ENCODE measurements at places on chromosomes 5 and 9. TPM values are rescaled to one million over a fixed set of nuclear protein-coding genes. Genes with fewer than 3 reads are reported as not detected.

ADAMTS12 gene
- 13.4 TPM for total RNA-seq

AIF1L gene
- total RNA-seq: 1.4 TPM

RELL2 gene
- total RNA-seq: 6.9 TPM

PDCD1LG2 gene
- 1.1 TPM for total RNA-seq

PITX1 gene
- 43.7 TPM for total RNA-seq

CCNI2 gene
- total RNA-seq: not detected

C9orf153 gene
- not detected for total RNA-seq

BARHL1 gene
- not detected for total RNA-seq

NFX1 gene
- 21.7 TPM for total RNA-seq

PCDHGA11 gene
- total RNA-seq: 0.19 TPM

PTGES gene
- total RNA-seq: 3.3 TPM

DNA sequence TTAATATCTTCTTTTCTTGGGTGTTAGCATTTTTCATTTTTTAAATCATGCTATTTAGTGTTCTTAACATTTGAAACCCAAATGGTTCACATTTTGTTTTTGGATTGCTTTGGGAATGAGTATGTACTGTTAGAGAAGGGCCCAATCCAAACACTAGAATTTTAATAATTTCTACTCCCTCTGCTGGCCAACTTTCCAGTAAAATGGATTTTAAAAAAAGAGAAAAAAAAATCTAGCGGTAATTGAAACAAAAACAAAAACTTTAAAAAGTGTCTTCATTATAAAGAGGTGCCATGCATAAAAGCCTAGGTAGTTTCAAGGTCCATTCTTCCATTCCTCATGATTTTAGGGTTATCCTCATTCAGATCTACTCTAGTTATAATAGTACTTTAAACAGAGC, 32.1 kb upstream of the RICTOR start:
- DNase-seq: no peak

DNA sequence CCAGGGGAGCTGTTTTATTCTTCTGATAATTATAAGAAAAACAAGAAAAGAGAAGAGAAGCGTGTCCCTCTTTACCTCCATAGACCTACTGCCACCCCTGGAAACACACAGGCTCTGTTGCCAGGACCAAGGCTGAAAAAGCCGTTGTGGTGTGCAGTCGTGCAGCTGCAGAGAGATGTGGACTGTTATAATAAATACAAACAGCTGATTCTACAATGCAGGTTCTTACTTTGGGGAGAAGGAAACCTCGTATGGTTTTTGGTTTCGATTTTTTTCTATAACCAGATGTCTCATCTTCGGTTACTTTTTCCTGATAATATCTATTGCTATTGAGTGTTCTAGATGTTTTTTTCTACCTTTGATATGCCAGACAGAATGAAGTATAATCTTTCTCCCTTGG, 28.1 kb downstream of the FYB1 start:
- DNase-seq: no peak

DNA sequence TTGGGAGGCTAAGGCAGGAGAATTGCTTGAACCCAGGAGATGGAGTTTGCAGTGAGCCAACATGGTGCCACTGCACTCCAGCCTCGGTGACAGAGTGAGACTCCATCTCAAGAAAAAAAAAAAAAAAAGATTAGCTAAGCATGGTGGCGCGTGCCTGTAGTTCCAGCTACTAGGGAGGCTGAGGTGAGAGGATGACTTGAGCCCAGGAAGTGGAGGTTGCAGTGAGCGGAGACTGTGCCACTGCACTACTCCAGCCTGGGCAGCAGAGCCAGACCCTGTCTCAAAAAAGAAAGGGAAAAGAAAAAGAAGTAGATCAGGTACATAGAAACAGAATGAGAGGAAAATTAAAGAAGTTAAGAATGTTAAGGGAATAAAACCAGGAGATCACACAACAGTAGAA, 927.1 kb upstream of the DMAC1 start:
- no peak for DNase-seq

DNA sequence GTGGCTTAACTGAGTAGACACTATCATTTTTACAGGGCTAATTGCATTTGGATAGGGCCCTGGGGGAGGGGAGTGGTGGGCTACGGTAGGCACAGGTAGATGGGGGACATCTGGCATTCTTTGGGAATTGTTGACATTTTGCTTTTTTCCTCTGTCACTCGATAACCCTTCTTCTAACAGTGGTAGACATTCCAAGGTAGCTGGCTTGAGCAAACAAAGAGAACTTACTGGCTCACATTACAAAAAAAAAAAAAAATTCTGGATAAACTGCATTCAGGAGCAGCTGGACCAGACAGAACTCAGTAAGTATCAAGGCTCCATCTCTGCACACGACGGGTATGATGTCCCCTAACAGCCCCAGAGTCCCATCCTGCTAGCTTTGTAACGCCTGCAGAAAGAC, 585.2 kb downstream of the ZNF608 start:
- DNase-seq: no peak

DNA sequence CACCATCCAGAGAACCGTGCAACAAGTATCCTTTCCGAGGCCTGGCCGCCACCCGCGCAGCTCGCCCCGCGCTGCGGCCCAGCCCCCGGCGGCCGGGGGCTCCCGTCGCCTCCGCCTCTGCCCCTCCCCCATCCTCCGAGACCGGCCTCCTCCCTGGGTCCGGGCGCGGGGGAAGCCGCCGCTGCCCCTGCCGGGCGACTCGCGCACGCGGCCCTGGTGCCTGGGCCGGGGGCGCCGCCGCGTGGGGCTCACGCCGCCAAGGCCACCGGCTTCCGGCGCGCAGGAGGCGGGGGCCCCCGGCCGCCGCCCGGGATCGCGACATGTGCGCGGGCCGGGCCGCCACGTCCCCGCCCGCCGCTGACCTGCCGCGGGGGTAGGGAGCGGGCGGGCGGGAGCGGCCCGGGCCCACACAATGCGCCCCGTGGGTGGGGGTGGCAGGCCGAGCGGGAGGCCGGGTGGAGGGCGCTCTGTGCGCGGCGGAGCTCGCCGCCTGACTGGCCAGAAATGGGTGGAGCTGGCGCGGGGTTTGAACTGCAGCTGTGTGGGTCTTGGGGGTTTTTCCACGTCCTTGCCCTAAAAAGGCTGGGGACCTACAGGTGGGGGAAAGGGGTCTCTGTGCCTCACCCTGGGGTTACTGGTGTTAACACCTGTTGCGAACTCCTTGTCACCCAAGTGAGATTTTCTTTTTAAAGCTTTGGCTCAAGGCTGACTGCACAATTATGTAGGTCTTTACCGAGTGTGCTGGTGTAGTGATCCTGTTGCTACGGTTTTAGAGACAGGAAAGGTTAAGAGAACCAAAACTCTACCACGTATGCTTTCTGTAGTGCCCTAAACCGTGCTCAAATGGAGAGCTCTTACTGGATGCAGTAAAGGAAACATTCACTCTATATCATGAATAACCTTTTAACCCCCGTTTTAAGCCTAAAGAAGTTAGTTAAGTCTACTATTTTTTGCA, 32.3 kb downstream of the TNPO1 start:
- DNase-seq: peak; percentile 27

DNA sequence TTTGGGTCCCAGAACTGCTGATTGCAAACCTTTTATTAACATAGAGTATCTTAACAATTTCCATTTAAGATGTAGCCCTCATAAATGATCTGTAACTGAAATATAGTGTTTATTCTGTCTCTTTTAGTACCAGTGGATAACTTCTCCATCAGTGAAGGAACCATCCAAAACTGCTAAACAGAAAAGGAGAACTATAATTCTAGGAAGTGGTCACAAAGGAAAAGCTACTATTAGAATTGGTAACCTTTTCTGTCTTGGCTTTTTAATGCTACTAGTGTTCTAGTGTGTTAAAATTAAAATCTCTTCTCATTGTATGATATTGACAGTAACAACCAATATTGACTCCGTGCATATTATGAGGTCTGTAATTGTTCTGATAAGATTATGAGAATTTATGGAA, 12.8 kb downstream of the CEP78 start:
- no peak for DNase-seq

DNA sequence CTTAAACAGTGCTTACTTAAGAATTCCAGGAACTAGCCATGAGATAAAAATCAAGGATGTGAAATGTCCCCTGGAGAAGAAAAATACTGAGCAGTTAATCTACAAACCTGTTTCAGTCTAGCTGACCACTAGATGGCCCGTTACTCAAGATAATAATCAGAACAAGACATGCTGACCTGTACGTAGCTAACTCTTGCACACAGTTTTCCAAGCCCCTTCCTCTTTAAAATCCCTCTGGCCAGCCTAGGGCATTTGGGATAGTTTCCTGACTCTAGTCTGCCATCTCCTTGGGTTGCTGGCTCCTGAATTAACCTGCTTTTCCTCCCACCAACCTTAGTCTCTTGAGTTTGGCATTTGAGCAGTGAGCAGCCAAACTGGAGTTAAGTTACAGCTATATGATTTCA, 59.2 kb upstream of the TRAF1 start:
- peak; percentile 74 for DNase-seq

DNA sequence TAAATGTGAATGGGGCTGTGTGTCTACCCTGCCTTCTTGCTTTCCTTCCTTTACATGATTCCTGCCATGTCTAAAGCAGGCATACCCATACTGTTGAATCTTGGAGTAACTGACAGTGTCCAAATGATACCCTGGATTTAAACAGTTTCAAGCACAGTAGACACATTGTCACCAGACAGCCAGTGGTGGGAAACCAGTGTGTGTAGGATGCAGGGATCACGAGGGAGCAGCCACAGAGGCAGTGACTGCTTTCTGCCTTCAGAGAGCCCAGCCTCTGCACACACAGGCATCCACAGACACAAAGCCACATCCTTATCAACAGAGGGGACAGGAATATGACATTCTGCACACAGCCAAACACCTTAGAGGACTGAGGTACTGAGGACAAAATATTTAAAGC, 184.2 kb upstream of the TBCA start:
- DNase-seq: no peak

DNA sequence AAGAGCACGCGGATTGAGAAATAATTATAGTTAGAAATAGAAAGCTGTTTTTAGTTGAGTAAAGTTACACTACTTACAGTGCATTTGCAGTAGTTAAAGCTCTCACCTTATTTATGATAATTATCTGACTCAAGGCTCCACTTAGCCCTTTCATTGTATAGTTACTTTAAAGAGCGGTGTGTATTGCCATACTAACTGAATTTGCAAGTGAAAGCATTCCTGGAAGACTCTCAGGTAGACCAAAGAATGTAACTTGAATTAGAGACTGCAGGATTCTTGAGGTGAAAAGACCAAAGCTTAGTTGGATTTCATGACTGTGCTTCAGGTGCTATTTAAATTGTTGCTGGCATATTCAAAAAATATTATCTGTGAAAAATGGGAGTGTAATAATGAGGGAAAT, 4.2 kb upstream of the RASA1 start:
- DNase-seq: no peak

DNA sequence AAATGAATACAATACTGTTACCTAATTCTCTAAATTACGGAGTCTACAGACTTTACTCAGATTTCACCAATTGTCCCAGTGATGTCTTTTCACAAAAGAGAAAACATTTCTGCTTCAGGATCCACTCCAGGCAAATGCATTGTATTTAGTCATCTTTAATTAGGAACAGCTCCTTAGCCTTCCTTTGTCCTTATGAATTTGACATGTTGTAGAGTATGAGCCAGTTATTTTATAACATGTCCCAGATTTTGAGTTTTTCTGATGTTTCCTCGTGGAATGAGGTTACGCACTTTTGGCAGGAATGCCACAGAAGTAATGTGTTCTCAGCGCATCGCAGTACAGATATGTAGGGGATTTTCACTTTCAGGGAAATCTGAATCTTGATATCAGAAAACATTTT, 10.5 kb downstream of the HABP4 start:
- no peak for DNase-seq

GRCh38 chr9:33256236-33256635, 8.3 kb downstream of the BAG1 start:
- no peak for DNase-seq

DNA sequence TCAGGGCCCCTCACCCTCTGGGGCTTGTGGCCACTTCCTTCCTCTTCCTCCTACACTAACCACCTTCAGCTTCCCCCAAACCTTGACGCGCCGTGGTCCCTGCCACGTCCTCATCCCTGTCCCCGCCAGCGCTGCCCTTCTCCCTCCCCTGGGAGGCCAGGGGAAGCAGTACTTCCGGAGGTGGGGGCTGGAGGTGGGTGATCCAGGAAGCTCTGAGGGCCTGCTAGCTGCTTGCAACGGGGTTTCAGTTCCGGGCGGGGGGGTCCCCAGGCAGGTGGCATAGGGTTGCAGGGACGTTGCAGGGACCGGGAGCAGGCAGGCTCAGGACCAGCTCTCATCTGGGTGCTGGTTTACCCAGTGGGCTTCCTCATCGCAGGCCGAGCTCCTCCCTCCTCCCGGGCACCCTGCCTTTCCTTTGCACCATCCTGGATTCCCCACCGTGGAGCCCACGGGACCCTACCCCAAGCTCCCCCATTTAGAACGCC, 70.0 kb downstream of the RXRA start:
- DNase-seq: no peak

DNA sequence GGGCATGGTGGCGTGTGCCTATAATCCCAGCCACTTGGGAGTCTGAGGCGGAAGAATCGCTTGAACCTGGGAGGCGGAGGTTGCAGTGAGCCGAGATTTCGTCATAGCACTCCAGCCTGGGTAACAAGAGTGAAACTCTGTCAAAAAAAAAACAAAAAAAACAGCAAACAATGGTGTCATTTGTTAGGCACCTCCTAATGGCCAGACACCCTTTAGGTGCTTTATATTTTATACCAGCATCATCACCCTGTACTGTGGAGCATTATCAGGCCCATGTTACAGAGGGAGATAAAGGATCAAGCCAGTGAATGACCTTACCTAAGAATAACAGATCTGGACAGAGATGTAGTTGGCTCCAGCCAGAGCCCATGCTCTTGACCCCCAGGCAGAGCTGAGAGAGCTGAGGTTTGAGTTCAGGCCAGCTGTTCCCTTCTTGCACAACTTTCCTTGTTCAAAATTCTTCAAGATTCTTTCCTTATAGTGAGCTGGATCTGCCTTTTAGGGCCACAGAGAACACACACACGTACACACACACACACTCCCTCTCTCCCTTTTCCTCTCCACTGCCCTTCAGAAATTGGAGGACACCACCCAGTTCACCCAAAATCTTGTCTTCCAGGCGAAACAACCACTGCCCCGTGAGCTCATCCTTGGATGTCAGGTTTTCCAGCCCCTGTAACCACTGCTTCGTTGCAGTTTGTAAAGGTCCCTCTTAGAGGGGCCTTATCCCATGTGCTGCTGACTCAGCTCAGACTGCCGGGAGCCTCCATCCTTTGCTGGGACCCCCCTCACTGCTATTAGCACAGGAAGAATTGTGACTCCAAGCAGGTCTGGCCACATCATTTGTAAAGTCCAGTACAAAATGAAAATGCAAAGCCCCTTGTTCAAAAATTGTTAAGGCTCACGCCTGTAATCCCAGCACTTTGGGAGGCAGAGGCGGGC, 10.4 kb upstream of the PTGES start:
- DNase-seq: no peak

- no peak for DNase-seq
Observed at GRCh38 chr5:67118050-67118620, 78.5 kb downstream of the CD180 start.

GRCh38 chr5:55502759-55503158, 32.0 kb downstream of the PLPP1 start:
- DNase-seq: no peak

GRCh38 chr9:100285080-100285479, 67.7 kb downstream of the TEX10 start:
- no peak for DNase-seq

Measured in A172 (cell line).